Activated T-cell treated with anti-CD3 and anti-CD28 coated beads, Interleukin-2, amount 50 U/mL, for 72 hours (primary cell): ENCODE measurements at places on chromosomes 12 and 14.
A peak's percentile ranks its signal among the peaks of the same experiment; 100 is the strongest.

DNA sequence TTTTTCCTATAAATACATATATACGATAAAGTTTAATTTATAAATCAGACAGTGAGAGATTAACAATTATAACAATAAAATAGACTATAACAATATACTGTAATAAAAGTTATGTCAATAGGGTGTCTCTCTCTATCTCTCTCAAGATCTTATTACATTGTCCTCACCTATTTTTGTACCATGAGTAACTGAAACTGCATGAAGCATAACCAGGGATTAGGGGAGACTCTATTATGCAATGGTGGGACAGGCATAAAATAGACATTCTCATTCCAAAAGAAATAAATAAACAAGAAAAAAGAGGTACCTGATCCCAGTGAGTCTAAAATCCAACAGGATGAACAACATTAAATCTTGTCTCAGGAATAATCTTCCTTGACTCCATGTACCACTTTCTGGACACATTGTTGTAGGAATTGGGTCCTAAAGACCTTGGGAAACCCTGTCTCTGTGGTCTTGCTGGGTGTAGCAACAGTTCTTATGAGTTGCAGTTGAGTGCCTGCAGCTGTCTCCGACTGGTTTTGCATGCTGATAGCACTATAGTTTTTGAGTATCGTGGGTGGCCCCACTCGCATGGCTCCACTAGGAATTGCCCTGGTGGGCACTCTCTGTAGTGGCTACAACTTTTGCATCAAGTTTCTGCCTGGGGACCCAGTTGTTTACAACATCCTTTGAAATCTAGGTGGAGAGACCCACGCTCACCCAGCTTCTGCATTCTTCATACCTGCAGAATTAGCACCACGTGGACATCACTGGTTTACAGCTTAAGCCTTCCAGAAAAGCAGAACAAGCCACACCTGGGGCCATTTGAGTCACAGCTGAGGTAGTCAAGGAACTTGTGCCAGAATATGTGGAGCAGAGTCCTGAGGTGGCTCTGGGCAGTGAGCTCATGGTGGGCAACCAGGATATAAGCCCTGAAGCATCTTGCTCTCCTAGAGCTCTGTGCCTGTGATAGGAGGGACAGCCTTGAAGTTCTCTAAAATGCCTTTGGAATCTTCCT, 204.7 kb downstream of the KITLG start:
- DNase-seq: no peak

GRCh38 chr14:22887260-22887989, 4.4 kb downstream of the REM2 start:
- peak; percentile 43 for DNase-seq

DNA sequence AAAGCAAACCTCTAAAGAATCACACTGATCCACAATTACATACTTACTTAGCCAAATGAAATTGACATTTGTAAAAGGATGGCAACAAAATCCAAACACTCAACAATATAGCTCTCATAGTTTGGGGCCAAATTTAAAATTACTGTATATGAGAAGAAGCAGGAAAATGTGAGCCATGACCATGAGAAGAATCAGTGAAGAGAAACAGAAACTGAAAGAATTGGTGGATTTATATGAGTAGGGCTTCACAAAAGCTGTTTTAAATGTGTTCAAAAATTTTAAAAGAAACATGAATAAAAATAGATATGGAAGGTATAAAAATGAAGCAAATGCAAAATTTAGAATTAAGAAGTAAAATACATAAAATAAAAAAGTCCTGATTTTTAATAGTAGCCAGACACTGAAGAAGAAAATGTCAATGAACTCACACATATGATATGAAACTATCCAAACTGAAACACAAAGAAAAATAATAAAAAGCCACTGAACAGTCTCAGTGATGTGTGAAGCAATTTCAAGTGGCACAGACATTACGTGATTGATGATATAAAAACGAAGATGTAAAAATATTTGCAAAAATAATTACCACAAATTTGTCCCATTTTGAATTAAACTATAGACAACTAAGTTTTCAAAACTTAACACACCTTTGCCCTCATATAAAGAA, 87.9 kb upstream of the MDGA2 start:
- DNase-seq: no peak

DNA sequence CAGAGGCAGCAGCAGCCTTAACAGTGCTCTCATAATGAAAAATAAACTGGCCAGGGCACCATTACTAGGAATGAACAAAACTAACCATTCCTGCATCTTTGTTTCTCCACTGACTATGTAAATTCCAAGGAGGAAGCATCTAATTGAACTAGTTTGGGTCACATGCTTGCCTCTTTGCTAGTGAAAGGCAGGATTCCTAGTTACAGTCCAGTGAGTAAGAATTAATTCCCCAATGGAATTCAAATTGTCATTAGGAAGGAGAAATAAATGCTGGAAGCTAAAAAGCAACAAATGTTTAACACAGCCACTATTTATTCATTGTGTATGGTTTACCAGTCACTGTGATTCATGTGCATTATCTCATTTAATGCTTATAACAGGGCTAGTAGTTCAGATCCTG, 316.0 kb downstream of the CCDC91 start:
- DNase-seq: no peak

GRCh38 chr12:90905691-90906370, 49.1 kb downstream of the CCER1 start:
- no peak for DNase-seq

DNA sequence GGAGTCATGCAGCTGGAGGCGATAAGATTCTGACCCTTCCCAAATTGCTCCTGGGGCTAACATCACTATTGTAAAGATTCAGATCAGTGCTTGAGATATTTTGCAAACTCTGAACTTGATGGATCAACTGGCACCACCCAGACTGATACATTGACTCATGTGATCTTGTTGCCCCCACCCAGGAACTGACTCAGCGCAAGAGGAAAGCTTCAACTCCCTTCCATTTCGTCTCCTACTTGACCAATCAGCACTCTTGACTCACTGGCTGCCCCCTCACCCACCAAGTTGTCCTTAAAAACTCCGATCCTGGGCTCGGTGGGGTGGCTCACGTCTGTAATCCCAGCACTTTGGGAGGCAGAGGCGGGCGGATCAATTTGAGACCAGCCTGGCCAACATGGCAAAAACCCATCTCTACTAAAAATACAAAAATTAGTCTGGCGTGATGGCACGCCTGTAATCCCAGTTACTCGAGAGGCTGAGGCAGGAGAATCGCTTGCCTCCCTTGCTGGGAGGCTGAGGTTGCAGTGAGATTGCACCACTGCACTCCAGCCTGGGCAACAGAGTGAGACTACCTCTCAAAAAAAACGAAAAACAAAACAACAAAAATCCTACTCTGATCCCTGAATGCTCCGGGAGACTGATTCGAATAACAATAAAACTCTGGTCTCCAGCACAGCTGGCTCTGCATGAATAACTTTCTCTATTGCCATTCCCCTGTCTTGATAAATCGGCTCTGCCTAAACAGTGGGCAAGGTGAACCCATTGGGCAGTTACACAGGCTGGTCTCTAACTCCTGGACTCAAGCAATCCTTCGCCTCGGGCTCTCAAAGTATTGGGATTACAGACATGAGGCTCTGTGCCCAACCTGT, 9.8 kb upstream of the ARF6 start:
- DNase-seq: no peak

DNA sequence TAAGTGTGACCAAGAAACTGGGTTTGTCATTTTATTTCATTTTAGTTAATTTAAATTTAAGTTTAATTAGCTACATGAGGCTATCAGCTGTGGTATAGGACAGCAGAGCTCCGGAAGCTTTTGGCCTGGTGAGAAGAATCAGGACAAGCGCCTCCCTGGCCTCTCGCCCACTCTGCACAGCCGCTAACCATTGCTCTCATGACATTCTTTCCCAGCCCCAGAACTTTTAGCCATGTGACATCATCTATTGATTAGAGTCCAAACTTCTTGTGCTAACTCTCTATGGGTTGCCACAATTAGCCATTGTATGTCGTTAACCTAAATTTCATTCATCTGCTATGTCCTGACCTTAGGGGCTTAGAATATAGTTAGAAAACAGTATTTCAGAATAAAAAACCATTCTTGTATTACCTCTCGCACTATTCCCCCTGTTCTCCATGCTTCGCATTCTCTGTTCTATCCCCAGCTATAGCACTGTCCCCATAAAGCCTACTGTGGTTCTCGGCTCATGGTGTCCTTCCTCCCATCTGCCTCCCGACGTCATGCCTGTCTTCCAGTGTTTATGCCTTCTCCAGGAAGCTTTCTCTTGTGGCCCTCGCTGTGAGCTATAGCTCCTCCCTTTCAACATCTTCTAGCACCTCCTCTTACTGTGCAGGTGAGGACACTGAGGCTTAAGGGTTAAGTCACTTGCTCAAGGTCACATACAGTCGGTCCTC, 23.5 kb downstream of the SSH1 start:
- no peak for DNase-seq

DNA sequence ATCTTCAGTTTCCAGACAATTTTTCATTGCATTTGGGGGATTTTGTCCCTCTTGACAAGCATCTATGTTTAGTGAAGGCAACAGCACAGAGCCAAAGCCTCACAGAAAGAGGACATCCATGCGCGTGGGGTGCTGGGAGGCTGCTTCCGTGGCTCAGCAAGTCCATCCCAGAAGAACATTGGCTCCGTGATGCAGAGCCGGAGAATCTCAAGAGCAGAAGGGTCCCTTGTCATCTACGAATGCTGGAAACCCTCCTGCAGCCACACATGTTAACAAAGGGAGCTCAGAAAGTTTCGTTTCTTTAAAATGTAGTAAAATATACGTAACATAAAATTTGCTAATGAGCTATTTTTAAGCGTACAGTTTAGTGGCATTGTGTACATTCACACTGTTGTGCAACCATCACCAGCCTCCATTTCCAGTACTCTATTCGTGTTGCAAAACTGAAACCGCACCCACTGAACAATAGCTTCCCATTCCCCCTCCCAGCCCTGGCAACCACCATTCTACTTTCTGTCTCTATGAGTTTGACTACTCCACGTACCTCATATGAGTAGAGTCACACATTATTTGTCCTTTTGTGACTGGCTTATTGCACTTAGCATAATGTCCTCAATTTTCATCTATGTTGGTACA, 185.9 kb downstream of the TTC7B start:
- no peak for DNase-seq

DNA sequence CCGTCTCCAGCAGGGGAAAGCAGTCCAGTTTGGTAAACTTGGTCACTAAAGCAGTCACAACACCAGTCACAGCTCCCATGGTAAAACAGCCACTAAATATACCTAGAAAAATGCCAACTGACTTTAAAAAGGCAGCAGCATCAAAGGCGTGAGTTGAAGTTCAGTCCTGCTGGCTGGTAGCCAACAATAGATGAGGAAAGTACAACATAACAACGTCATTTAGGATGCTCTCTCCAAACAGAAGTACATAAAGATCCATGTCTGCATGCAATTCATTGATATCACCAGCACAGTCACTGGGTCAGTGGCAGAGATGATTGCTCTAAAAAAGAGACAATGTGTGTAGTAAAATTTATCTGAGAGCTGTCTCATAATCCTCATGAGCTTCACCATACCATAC, 59.3 kb upstream of the TMPO start:
- DNase-seq: no peak

DNA sequence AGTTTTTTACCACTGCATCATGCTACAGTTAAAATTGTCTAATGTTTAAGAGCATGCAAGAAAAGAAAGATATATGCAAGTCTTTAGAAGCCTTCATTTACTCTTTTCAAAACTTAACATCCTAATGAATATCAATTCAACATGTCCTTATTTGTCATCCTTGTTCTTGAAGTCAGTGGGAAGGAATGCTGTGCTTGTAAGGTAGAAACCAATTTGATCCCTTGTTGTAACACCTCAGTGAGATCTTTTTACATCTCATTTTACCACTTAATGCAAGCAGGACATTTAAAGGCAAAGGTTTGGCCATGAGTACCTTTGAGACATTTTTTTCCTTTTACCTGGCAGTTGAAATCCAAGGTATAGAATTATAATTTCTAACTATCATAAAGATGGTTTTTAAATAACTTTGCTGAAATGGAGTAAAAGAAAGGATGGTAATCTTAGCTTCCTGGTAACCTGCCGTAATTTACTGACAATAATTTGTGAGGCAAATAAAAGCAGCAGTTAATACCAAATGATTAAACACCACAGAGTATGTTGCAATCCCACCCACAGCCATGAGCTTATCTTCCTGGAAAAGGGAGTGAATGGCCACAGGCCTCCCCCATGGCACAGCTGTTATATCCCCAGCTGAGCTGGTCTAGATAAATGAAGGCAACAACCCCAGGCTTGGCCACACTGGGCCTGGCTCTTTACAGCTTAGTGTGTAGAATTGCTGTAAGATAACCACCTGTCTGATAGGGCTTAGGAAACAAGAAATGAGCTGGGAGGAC, 33.2 kb upstream of the STRN3 start:
- DNase-seq: no peak

DNA sequence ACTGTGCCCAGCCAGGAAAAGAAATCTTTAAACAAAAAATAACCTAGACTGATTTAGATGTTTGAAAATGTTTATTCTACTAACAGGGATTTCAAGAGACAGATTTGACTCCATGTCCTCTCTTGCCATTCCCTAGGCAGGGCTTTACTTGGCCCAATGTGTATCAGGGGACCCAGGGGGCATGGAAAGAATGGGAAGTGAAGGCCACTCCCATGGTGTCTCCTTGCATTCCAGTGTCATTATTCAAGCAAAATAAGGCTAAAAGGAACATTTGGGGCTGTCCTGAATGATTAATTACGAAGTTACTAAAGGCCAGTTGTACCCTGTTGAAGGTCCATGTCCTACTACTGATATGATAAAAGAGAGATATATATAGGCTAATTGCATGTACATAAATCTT, 151.9 kb upstream of the ATF7IP start:
- no peak for DNase-seq

GRCh38 chr14:85601246-85601645, 71.3 kb downstream of the FLRT2 start:
- no peak for DNase-seq

GRCh38 chr14:47676315-47676617, 861 bp upstream of the MDGA2 start:
- DNase-seq: no peak

DNA sequence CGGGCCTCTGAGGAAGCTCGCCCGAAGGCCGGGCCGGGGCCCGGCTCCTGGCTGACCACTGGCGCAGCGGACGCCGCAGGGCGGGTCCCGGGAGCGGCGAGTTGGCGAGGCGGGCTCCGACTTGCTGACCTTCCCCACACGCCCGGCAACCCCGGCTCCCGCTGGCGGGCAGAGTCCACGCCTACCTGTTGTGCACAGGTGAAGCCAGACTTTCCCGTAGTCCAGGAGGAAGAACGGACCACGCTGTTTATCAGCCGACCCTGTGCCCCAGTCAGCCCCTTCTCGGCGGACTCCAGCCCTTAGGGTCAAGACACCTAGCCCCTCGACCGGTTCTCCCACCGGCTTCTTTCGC, 407 bp downstream of the HEATR5A start:
- DNase-seq: peak; percentile 41

GRCh38 chr12:98758331-98758730, 113.2 kb downstream of the APAF1 start:
- DNase-seq: no peak

GRCh38 chr12:20442322-20442721, 74.0 kb downstream of the PDE3A start:
- no peak for DNase-seq

GRCh38 chr14:65115615-65116014, 13.3 kb upstream of the MAX start:
- no peak for DNase-seq

GRCh38 chr12:87779016-87779415, 250.2 kb downstream of the C12orf50 start:
- DNase-seq: no peak
